ENCODE measurements at places on chromosomes 6 and 20. TPM values are rescaled to one million over a fixed set of nuclear protein-coding genes. Genes with fewer than 3 reads are reported as not detected.

The KLC4 gene
- 42.1 TPM for total RNA-seq

The RAET1G gene
- total RNA-seq, result not detected

The HSPA12B gene
- total RNA-seq, result not detected

The RNF144B gene
- total RNA-seq, result 1.3 TPM

All from CD8-positive, alpha-beta T cell (primary cell).